ENCODE measurements at places on chromosomes 4 and X. TPM values are rescaled to one million over a fixed set of nuclear protein-coding genes. Genes with fewer than 3 reads are reported as not detected.

IQSEC2 gene
- polyA plus RNA-seq, result 15.7 TPM

PABPC1L2A gene
- polyA plus RNA-seq, result 0.03 TPM

CLIC2 gene
- 14.4 TPM for polyA plus RNA-seq

CASP3 gene
- 15.1 TPM for polyA plus RNA-seq
